Type B pancreatic cell (in vitro differentiated cells): ENCODE measurements at places on chromosomes 13 and 19. TPM values are rescaled to one million over a fixed set of nuclear protein-coding genes. Genes with fewer than 3 reads are reported as not detected.
A peak's percentile ranks its signal among the peaks of the same experiment; 100 is the strongest.

DNA sequence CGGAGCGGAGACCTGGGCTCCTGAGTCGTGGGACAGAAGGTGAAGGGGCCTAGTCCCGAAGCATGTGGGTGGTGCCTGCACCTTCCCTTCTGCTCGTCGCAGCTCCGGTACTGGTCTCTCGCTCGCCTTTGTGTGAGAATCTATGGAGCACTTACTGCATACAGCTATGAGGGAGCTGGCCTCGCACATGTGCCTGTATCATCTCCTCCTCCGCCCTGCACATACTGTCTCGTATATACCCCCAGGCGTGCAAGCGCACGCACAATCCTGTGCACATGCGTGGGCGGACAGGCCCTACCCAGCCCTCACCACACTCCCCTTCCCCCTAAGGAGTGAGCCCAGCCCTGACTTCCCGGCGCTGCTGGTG lies 8.7 kb downstream of the PIK3R2 start:
- no peaks in the 10 kb centered on the region for H3K36me3 ChIP-seq
- H3K27me3 ChIP-seq: no peaks in the 10 kb centered on the region
- H3K4me1 ChIP-seq: peaks cover 4% of the 10 kb centered on the region
- H3K27ac ChIP-seq: no peak overlapping the region
- no peak for DNase-seq
- H3K4me3 ChIP-seq: peak overlapping the region; percentile 28

The ZNF701 gene
- 25.2 and 29.1 TPM in 2 replicates for total RNA-seq

GRCh38 chr19:7897292-7897691 lies 6.4 kb upstream of the MAP2K7 start:
- H3K27me3 ChIP-seq: no peaks in the 10 kb centered on the region
- no peak for DNase-seq
- H3K4me1 ChIP-seq: peaks cover 4% of the 10 kb centered on the region
- H3K36me3 ChIP-seq: no peaks in the 10 kb centered on the region

The LGALS7B gene
- not detected in 2 replicates for total RNA-seq

DNA sequence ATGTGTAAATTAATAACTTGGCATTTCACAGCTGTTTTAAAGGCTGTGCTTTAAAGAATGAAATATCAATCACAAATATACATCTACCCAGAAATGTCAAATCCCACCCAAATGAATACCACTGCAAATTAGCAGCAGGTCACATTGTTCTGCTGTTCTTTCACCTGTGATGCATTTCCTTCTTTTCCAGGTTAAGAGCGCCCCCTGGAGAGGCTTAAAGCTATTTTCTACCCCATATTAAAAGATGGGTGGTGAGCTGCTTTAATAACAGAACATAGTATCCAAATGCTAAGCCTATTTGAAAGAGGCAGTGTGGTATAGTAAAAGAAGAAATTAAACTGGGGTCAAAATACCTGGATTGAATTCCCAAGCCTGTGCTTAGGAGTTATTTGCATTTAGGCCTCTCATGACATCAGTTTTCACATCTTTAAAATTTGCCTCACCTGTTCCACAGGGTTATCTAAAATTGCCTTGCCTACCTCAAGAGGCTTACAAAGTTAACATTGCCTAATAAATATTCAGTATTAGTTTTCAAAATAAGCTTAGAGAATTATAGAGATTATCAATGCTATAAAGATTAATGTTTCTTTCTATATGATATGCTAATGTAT lies 396.9 kb upstream of the SLITRK5 start:
- no peak overlapping the region for H3K27ac ChIP-seq
- H3K27me3 ChIP-seq: no peaks in the 10 kb centered on the region
- DNase-seq: no peak
- H3K4me3 ChIP-seq: no peak overlapping the region
- no peaks in the 10 kb centered on the region for H3K4me1 ChIP-seq

The DAND5 gene
- total RNA-seq: not detected in 2 replicates

The PSG6 gene
- not detected in 2 replicates for total RNA-seq

- peaks cover 10% of the 10 kb centered on the region for H3K4me1 ChIP-seq
- no peak overlapping the region for H3K27ac ChIP-seq
- no peak for DNase-seq
- H3K4me3 ChIP-seq: no peak overlapping the region
- H3K27me3 ChIP-seq: no peaks in the 10 kb centered on the region
Observed at GRCh38 chr13:71611292-71611691, 255.7 kb downstream of the DACH1 start.

The PTPRS gene
- 73.3 and 234 TPM in 2 replicates for total RNA-seq

- H3K4me3 ChIP-seq: peak overlapping the region; percentile 95
- DNase-seq: no peak
- peaks cover 9% of the 10 kb centered on the region for H3K36me3 ChIP-seq
- H3K4me1 ChIP-seq: peaks cover 22% of the 10 kb centered on the region
- no peaks in the 10 kb centered on the region for H3K27me3 ChIP-seq
- H3K27ac ChIP-seq: peak overlapping the region; percentile 97
Observed at GRCh38 chr19:39479916-39480315, 722 bp upstream of the TIMM50 start.

DNA sequence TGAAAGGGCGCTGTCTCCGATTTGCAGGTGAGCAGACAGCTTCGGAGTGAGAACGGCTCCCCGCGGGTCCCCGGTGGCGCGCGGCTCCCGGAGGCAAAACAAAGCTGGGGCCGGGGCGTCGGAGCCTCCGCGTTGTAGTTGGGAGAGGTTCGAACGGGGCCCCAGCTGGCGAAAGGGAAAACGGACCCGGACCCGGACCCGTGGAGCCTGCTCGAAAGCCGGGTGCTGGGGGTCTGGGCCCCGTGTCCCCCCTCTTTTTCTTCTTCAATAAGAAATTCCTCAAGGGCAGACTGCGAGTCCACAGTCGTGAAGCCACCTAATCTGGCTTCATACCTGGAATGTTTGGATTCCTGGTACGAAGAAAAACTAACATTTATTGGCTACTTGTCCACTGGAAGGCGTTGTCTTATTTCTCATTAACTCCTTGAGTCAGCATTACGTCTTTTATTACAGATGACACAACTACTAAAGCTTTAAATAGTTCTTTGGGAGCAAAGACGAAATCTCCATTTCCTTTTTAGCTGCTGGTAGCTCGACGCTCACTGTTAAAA lies 632 bp upstream of the MTIF3 start:
- H3K36me3 ChIP-seq: no peaks in the 10 kb centered on the region
- no peak for DNase-seq
- peaks cover 20% of the 10 kb centered on the region for H3K4me1 ChIP-seq

The RFPL4A gene
- total RNA-seq: not detected in 2 replicates

DNA sequence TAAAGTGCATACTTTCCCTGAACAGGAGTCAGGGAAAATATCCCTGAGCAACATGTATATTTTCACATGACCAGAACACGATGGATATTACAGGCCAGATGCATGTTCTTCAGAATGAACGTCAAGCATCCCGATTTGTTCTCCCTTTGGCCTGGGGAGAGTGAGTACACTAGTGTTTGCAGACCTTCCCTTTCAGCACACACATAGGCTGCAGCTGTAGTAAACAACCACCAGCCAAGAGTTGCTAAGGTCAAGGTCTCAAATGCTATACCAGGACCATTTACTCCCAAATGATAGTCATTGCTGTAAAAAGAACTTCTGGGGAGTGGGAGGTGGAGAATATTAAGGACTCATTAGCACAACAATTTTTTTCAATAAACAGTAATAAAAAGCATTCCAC lies 3.0 kb downstream of the KLF12 start:
- no peaks in the 10 kb centered on the region for H3K36me3 ChIP-seq
- peaks cover 3% of the 10 kb centered on the region for H3K27me3 ChIP-seq
- H3K4me3 ChIP-seq: peak overlapping the region; percentile 56
- H3K4me1 ChIP-seq: peaks cover 41% of the 10 kb centered on the region
- DNase-seq: no peak

- no peaks in the 10 kb centered on the region for H3K27me3 ChIP-seq
- peaks cover 8% of the 10 kb centered on the region for H3K4me1 ChIP-seq
- H3K27ac ChIP-seq: peak overlapping the region; percentile 66
- H3K36me3 ChIP-seq: no peaks in the 10 kb centered on the region
- DNase-seq: no peak
Observed at GRCh38 chr13:109707044-109707741, 79.2 kb downstream of the IRS2 start.

The ZNF497 gene
- 4.1 and 8.1 TPM in 2 replicates for total RNA-seq

DNA sequence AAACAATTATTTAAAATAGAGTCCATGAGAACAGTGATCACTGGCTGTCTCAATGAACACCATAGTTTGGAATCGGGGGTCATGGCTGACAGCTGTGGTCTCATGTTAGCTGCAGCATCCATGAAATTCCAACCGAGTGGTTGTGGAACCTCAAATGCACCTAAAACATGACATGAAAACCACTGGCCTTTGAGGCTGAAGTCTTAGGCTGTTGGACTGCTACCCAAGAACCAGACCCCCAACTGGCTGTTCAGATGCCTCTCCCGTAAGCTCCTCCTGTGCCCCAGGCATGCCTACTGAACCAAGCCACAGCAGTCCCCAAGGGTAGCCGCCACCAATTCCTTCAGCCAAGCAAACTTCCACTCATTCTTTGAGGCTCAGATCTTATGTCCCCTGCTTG lies 50.5 kb downstream of the ATP7B start:
- H3K4me1 ChIP-seq: peaks cover 8% of the 10 kb centered on the region
- H3K27me3 ChIP-seq: no peaks in the 10 kb centered on the region
- peaks cover 3% of the 10 kb centered on the region for H3K36me3 ChIP-seq
- H3K27ac ChIP-seq: no peak overlapping the region
- H3K4me3 ChIP-seq: no peak overlapping the region
- DNase-seq: no peak

DNA sequence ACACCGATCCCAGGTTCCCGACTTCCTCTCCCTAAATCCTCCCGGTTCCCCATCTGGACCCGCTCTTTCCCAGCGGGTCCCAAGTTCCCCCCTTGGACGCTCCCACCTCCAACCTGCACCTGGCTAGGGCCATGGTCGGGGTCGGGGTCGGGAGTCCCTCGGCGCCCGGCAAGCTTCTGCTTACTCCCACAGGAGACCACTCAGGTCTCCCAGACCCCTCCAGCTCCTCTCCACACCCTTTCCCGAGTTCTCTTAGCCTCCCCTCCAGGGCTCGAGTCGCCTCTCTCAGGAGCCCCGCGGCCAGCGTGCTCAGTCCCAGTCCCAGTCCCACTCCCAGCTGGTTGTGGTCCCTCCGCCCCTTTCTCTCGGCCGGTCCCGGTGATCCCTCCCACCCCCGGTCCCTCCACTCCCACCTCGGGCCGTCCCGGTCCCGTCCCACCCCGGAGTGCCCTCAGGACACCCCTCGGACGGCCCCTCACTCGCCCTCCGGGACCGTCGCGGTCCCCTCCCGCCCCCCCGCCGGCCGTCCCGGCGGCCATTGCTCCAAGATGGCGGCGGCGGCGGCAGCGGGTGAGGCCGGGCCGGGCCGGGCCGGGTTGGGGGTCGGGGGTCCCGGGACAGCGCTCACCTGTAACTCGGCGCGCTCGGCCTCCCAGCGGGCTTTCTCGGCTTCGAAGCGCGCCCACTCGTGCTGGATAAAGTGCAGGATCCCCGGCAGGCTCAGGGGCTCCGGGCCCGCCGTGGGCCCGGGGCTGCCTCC lies at the start of gene FKRP:
Gene FKRP, plus strand, starts transcription at position 537 of the 760 bp plus-strand sequence. CDS start 9,394 bp downstream, outside the sequence.
- H3K4me3 ChIP-seq: peak within 1 kb of the TSS; percentile 95
- H3K27ac ChIP-seq: peak within 1 kb of the TSS; percentile 88
- H3K36me3 ChIP-seq: peaks cover 10% of the 10 kb centered on the region

The ICAM4 gene
- total RNA-seq: 2.8 and 5.3 TPM in 2 replicates

The DHDH gene
- total RNA-seq: 1.4 and 3.4 TPM in 2 replicates

DNA sequence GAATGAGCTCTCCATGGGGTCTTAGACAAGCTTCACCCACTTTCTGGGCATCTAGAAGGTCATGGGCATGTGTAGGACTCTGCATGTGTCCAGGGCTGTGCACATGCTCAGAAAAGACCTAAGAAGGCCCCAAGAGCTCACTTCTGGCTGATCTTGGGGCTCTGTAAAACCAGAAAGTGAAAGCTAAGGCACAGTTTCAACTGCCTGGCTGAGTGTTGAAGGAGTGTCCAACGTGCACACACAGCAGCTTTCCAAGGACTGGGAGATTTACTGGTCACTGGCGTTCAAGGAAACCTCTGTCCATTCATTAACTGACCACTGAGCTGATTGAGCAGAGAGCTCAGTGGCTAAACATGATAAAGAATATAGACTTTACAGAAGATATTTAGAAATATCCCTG lies 137.9 kb downstream of the KATNAL1 start:
- H3K27me3 ChIP-seq: peaks cover 34% of the 10 kb centered on the region
- no peak overlapping the region for H3K4me3 ChIP-seq
- H3K36me3 ChIP-seq: no peaks in the 10 kb centered on the region

The NXNL1 gene
- not detected in 2 replicates for total RNA-seq

DNA sequence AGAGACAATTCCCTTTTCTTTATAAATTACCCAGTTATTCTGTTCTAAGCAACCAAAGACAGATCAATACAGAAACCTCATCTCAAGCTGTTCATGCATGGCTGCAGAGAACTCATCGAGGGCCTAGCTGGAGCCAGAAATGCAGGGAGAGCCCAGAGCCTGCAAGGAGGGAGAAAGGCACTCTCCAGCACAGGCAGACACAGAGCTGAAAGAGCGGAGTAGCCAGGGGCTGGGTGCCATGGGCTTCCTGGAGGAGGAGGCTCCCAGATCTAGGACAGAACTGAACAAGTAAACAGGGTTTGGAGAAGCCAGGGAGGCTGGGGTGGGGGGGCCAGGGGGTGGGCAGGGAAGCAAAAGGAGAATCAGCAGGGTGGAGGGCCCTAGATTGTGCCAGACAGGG lies 144.2 kb upstream of the ZNF507 start:
- DNase-seq: peak; percentile 43
- H3K36me3 ChIP-seq: no peaks in the 10 kb centered on the region
- H3K27ac ChIP-seq: no peak overlapping the region
- peaks cover 7% of the 10 kb centered on the region for H3K27me3 ChIP-seq

- H3K36me3 ChIP-seq: peaks cover 21% of the 10 kb centered on the region
- no peak overlapping the region for H3K27ac ChIP-seq
- H3K4me3 ChIP-seq: no peak overlapping the region
Observed at GRCh38 chr13:110471833-110472162, 89.7 kb downstream of the RAB20 start.

The CCDC70 gene
- total RNA-seq: not detected in 2 replicates

The SEMA6B gene
- 1.7 and 9.5 TPM in 2 replicates for total RNA-seq

DNA sequence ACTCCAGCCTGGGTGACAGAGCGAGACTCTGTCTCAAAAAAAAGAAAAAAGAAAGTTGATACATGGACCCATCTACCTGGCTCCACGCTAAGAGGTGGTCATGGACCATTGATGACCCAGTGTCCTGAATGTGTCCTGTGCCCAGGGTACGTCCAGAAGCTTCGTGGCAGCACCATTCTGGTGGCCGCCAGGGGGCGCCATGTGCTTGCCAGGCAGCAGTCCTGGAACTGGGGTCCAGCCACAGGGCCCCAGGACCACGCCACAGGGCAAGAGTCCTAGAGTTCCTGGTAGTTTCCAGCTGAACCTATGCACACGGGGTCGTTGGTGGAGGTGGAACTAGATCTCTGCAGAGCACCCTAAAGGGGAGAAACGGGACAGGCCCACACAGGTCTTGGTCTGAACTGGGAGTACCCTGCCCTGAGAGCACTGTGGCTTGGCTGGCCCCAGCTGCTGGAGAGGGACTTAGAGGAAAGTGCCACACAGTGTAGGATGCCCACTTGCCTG lies 19.9 kb upstream of the FBXO27 start:
- H3K4me3 ChIP-seq: no peak overlapping the region
- no peak overlapping the region for H3K27ac ChIP-seq
- H3K36me3 ChIP-seq: no peaks in the 10 kb centered on the region
- H3K4me1 ChIP-seq: no peaks in the 10 kb centered on the region

The TNFRSF19 gene
- 60.6 and 64.4 TPM in 2 replicates for total RNA-seq

- H3K4me1 ChIP-seq: no peaks in the 10 kb centered on the region
- DNase-seq: no peak
- peaks cover 9% of the 10 kb centered on the region for H3K27me3 ChIP-seq
- no peak overlapping the region for H3K4me3 ChIP-seq
Observed at GRCh38 chr13:24727731-24728601, 36.0 kb upstream of the RNF17 start.
